ENCODE measurements at places on chromosomes 11 and 22.
A peak's percentile ranks its signal among the peaks of the same experiment; 100 is the strongest.

DNA sequence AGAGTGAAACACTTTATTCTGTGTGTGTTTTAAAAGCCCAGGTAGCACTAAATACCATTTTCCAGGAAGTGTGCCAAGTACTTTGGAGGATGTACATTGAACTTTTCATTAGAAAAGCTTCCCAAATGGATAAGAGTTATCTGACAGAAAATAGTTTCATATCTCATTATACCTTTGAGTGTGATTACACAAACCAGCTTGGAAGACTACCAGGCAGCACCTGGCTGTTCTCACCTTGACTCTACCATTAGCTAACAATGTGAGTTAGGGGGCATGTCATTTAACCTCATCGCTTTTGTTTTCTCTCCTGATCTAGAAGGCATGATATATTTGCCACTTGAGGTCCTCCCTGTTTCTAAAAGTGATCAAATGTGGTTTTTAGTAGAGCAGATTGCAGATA lies 50.2 kb downstream of the GRM5 start:
- DNase-seq = no peak

GRCh38 chr11:94020777-94021481 lies at the start of gene HEPHL1:
TSS of gene HEPHL1 (plus strand) at chr11:94021354. CDS start at chr11:94021369, 15 bp downstream.
- no peak for DNase-seq

- DNase-seq = no peak
These were observed 2.3 kb downstream of the MYEOV start for GRCh38 chr11:69295995-69296889.

DNA sequence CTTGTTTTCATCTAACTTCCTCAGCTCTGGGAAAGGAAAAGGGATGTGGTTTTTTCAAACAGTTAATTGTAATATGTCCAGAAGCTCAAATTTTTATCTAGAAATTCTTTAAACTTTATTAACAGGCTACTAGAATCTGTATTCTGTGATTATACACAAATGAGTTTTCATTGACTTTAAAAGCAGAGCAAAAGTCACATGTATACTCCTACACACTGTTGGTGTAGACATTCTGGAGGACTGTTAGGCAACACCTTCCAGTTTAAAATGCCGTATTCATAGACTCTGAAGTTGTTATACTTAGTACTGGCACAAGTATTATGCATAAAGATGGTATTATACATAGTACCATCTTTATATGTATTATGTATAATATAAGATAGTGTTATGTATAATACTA lies 64.9 kb downstream of the SPECC1L start:
- no peak for DNase-seq

DNA sequence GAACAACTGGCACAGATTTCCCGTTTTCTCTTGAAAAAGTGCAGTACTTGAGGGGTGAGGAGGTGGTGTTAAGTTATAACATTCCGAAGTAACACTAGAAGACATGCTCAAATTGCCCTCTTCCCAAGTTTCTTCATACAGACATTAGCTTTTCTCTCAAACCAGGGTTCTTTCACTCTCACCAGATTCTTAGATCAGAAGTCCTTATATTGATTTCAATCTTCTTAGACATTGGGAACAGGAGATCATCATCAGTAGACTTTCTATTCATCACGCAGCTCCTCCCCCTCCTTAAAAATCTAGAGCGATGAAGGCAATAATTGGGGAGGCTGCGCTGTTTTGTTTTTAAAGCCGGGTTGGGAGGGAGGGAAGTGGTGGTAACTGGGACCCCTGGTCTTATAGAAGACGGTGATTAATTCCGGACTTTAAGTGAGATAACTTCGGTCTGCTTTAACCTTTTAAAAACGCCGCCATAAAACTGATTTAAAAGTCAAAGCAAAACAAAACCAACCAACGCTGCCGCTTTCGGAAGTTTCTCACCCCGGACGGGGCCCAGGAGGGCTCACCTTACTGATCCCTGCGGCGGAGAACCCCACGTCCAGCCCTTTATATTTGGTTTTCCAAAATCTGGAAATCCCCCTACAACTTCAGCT lies 665 bp downstream of the USP28 start:
- DNase-seq = no peak

DNA sequence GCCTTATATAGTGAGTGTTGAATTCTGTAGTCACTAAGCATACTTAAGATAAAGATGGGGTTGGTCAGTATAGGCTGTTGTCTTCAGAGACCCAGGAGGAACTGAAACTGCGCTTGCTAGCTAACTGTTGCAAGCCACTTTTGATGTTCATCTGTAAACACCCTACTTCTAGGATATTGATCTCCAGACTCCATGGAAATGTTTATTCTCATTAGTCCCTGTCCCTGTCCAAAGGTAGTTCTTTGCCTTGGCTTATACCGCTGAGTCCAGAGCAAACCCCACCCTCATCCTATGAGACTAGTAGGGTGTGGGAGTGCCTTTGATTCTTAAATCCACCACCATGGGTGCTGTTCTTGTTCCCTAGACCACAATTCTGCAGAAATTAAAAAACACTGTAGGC lies 36.4 kb downstream of the DEPDC5 start:
- no peak for DNase-seq

- no peak for DNase-seq
These were observed 50.1 kb downstream of the FBLN1 start for GRCh38 chr22:45552580-45553350.

GRCh38 chr11:74460065-74460464 lies 7.3 kb downstream of the KCNE3 start:
- DNase-seq = no peak

DNA sequence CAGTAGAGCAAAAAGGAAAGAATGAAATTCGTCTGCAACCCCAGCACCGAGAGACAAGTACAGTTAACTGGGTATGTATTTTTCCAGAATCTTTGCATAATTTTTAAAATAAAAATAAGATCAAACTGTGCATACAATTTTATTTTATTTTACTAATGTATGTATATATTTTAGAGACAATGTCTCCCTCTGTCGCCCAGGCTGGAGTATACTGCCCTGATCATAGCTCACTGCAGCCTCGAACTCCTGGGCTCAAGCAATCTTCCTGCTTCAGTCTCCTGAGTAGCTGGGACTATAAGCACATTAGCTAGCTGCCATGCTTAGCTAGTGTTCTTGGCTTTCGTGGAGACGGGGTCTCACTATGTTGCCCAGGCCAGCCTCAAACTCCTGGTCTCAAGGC lies 18.8 kb upstream of the DRD2 start:
- no peak for DNase-seq

DNA sequence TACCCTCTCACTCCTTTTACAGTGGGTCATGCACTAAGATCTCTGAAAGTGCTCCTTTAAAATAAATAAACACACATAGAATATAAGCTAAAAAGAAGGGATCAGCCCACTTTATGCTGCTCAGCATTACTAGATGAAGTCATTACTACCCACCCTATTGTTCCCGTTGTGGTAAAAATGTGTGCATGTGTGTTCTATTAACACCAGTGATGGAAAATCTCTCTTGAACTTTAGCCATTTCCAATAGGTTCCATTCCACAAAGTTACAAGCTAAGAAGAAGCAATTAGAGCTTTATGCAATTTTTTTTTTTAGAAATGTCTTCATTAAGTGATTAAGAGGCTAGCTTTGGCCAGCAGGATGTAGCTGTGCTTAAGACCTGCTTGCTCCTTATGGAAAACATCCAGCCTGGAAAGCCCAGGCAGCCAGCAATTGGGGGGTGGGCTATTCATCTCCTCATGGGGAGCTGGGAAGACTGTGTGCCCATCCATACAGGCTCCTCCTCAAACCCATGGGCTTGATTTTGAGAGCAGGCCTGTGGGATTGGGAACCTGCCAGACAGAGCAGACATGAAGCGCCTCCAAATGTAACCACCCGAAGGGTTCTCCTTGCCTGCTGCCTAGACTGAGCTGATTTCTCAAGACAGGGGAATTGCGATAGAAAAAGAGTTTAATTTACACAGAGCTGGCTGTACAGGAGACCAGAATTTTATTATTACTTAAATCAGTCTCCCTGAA lies 92.9 kb upstream of the PARVA start:
- DNase-seq = no peak

DNA sequence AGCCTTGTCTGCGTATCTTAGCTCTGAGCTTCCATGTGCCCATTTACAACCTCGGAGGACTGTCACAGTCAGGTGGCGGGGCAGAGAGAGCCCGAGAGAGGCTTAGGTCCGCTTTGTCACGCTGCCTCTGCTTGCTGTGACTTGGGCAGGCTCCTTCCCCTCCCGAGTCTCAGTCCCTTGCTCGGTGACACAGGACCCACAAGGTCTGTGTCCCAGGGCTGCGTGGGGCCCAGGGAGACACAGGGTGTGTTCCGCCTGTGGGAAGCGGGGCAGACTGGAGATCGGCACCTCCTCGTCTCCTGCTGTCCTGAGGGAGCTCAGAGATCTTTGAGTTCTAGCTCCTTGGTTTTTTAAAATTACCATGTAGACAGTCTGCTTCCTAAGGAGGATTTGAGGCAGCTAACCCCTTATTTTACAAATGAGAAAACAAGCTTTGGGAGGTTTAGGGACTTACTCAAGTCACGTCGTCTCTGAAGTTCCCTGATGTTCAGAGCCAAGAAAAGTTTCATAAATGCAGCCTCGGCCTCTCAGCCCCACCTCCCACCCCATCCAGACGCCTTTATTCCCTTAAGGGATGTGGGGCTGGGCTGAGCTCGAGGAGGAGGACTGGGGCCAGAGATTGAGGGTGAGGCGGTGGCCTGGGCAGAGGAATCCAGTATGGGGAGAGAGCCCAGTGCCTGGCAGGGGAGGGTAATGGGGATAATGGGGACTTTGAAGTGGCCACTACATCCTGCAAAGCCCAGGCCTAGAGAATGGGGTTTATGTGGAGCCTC lies 103.6 kb downstream of the NECTIN1 start:
- DNase-seq = no peak

DNA sequence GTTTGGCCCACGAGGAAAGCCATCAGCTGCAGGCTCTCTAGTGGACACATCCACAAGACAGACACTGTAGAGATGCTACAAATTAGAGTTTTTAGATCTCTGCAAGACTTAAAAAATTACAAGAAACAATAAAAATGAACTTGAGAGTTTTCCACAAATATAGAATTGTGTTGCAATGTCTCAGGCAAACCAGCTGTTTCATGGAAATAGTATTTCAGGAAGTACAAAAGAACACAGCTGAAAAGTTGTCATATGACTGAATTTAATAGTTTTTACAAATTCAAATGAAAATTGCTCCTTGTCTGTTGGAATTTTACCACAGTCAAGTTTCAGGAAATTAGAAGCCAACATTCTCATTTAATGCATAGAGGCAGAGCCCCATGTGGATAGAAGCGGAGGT lies 184.5 kb upstream of the PITPNB start:
- DNase-seq = no peak

DNA sequence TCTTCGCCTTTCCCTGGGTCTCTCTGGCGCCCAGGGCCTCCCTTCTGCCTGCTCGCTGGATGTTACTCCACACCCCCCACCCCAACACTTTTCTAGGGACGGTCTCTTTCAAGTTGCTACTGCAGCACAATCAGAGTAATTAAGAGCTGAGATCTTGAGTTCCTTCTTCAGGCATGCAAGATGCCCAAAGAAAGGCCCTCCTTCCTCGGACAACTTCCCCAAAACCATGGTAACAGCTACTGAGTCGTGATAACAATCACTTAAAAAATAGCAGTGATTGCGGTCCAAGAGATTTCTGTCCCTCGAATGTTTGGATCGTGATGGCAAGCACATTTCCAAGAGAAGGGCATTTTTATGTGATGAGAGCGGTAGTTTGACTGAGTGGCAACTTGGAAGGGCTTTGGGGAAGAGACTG lies 638 bp upstream of the TENM4 start:
- no peak for DNase-seq

- no peak for DNase-seq
These were observed 846 bp downstream of the RNF26 start for GRCh38 chr11:119335091-119335654.

- DNase-seq = no peak
These were observed 83.2 kb upstream of the TNRC6B start for GRCh38 chr22:40094485-40094884.

GRCh38 chr11:84437071-84437980 lies 1151.2 kb upstream of the CCDC90B start:
- no peak for DNase-seq

DNA sequence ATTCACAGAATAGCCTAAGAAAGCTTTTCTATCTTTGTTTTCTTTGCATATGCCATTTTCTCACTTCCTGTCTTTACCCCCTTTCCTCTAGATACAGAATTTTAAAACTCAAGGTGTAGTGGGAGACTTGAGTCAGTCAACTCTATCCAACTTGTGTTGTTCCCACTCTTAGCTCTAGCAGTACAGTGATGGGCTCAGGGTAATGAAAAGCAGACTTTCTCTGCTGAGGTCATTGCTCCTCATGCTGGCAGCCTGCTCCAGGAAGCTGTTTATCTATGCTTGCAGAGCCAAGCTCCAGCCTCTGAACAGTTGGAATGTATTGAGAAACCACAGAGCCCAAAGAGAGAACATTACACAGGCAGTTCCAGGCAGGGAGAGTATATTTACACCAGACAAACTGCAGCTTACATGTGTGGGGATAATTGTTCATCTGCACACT lies 68.1 kb downstream of the CSTPP1 start:
- no peak for DNase-seq

DNA sequence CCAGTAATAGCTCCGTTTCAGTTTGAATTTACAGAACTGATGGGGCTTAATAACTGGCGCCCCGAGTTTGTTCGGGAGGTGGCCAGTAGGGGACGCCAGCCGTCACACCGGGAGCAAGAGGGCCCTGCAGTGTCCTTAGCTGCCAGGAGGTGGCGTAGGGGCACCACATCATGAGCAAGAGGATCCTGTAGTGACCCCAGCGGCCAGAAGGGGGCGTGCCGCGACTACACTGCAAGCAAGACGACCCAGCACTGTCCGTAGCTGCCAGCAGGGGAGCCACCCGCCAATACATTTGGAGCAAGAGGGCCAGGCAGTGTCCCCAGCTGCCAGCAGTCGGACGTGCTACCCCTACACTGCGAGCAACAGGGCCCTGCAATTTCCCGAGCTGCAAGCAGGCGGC lies 663.7 kb upstream of the B3GAT1 start:
- peak; percentile 23 for DNase-seq

GRCh38 chr11:126357055-126357962 lies 1.8 kb downstream of the ST3GAL4 start:
- DNase-seq = no peak

DNA sequence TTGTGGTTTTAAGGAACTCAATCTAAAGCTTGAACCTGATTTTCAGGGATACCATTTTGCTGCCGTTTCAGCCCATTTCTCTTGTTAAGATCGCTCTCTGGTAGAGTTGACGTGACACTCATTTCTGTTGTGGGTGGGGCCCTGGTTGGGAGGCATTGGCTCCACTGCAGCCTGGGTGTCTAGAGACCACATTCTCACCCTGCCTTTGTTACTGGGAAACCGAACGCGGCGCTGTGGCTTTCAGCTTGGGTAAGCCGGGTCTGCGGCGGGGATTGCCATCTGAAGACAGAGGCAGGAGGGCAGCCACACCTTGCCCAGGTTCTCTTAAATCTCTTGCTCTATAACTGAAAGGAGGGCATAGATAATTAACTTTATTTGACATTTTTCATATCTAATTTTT lies 3.2 kb downstream of the EHF start:
- no peak for DNase-seq

GRCh38 chr11:86041975-86042378 lies 26.9 kb downstream of the PICALM start:
- DNase-seq = peak; percentile 76

GRCh38 chr11:21896746-21897602 lies 295.9 kb upstream of the ANO5 start:
- no peak for DNase-seq

Measured in naive thymus-derived CD4-positive, alpha-beta T cell (primary cell).